ENCODE measurements at places on chromosomes 1 and 21.

- peak; percentile 47 for DNase-seq
Measured at GRCh38 chr21:36854391-36854790, 112.1 kb downstream of the HLCS start.

GRCh38 chr1:27451343-27451742 lies 38.6 kb downstream of the WASF2 start:
- no peak for DNase-seq

GRCh38 chr1:93995837-93996536 lies 86.8 kb upstream of the GCLM start:
- DNase-seq, result no peak

- DNase-seq, result no peak
Measured at GRCh38 chr1:203638950-203639349, 12.3 kb downstream of the ATP2B4 start.

- no peak for DNase-seq
Measured at GRCh38 chr1:22056043-22056442, 3.5 kb downstream of the CDC42 start.

GRCh38 chr1:180954005-180954800 lies 41.5 kb downstream of the KIAA1614 start:
- no peak for DNase-seq

DNA sequence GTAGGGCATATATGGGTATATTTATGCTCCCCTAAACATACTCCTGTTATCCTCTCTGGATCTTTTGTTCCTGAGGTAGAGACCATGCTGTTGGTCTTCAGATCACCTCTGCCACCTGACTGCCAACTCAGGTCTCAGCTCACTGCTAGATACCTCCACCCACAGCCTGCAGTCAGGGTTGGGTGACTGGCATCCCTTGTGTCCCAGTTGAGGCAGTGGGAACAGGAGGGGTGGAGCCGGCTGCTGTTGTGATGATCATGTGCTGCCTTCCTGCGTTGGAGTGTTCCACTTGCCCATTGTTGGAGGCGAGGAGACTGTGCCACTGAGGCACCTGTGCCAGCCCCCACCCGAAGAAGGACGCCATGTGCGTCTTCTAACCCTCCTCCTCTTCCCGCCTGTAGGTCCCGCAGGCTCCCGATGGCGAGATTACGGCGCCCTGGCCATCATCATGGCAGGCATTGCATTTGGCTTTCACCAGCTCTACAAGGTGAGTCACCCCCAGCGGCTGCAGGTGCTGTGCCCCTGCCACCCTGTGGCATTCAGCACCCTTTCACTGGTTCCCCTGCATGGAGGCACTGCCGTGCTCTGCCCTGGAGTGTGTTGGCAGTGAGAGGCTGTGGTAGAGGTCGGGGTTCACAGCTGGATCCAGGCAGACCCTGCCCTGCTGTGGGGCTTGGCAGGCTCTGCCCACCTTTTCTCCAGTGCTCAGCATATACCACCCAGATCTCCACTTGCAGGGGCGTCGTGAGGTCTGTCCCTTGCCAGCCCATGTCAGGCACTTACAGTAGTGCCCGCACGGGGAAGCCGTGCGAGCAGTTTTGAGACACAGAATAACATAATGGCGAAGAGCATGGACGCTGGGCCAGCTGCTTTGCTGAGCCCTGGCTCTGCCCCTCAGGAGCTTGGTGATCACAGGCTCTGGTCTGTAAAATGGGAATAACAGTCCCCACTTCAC lies 143.5 kb downstream of the PEX14 start:
- no peak for DNase-seq

DNA sequence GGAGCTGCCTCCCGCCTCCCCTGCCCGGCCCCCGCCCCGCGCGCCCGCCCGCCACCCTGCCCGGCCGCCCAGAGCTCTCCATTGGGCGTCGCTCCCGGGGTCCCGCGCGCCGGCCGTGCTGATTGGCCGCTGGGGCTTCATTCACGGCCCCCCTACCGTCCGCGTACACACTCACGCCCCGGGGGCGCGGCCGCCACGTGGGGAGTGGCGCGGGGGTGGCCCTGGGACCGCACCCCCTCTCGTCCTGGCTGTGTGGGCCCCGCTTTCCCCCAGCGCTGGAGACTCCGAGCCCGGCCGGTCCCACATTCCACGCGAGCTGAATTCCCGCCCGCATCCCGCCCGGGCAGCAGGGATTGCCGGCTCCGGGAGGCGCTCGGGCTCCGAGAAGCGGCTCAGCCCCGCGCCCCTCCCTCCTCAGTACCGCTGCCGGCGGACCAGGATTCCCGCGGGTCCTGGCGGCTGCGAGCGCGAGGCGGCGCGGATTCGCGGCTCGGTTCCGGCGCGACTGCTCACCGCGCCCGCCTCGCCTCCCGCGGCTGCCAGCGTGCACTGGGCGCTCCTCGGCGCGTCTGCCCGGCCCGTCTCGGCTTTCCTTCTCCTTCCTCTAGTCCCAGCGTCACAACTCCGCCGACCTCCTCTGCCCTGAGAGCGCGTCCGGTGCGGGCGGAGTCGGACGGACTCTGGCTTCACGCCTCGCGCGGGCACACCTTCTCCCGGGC lies 450 bp upstream of the POU3F1 start:
- peak; percentile 72 for DNase-seq

GRCh38 chr1:26627954-26628353 lies 67.9 kb upstream of the ARID1A start:
- no peak for DNase-seq

- no peak for DNase-seq
Measured at GRCh38 chr1:207926984-207927383, 16.1 kb upstream of the CD34 start.

DNA sequence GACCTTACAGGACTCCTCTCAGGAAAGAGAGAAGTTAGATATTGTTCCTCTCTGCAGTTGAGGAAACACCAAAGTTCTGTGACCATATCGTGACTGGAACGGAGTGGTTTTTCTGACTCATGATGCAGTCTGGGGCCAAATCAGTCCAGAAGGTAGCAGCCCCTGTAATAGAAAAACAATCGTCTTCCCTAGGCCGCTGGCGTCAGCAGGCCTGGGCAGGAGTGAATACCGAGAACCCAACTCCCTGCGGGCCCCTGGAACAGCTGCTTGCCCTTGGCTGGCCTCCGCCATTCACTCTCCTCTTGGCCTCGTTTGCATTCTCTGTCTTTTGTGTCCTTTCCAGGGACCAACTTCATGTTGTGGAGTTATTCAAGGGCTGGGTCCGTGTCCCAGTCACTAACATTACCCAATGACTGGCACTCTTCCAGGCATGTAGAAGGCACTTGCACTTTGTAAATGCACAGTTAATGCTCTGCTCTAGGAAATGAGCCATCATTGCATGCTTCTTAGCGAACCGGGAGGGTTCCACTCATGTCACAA lies 10.9 kb upstream of the CD101 start:
- no peak for DNase-seq

DNA sequence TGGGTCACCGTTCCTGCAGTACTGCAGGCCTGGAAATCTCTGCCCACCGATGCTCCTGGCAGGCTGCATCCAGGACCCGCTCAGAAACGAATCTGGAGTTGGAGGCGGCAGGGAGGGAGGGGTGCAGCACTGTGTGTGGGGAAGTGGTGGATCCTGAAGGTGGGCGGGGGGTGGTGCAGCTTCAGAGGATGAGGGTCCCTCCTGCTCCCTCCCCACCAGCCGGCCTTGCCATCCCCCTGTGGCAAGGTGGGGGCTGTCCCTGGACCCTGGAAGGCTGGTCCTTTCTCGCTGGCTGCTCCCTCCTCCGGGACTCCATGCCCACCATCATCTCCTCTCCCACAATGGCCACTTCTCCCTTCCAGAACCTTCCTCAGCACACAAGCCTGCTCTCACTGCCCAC lies 60.4 kb downstream of the B3GALT5 start:
- DNase-seq, result no peak

- no peak for DNase-seq
Measured at GRCh38 chr1:168288311-168289052, 7.8 kb downstream of the TBX19 start.

DNA sequence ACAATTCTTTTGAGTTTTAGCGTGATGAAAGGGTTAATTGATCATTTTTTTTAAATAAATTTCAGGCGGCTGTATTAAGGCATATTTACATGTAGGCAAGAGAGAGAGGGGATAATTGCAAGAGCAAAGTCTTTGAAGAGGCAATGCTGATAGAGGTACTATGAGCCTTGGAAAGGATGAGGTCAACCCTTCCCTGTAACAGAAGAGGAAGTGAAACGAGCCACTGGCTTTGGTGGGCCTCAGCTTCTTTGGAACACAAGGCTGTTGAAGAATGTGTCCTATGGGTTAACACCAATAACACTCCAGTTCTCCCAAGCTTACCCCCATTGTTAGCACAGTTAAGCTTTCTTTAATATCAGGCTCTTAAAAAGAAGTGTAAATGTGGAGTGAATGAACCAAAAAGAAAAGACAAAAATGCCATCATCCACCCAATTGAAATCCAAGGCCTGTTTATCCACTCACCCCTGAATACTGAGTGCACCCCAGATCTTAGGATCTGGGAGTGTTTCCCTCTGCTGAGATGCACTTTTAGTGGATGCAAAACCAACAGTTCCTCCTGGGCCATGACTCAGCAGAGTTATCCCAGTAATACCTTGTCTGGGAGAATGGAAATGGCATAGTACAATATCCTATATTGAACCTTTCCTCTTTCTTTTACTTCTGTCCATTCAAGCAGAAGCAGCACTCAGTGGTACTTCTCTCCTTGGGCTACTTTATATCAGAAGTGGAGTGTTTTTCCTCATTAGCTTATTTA lies 216.4 kb downstream of the SLC44A5 start:
- no peak for DNase-seq

DNA sequence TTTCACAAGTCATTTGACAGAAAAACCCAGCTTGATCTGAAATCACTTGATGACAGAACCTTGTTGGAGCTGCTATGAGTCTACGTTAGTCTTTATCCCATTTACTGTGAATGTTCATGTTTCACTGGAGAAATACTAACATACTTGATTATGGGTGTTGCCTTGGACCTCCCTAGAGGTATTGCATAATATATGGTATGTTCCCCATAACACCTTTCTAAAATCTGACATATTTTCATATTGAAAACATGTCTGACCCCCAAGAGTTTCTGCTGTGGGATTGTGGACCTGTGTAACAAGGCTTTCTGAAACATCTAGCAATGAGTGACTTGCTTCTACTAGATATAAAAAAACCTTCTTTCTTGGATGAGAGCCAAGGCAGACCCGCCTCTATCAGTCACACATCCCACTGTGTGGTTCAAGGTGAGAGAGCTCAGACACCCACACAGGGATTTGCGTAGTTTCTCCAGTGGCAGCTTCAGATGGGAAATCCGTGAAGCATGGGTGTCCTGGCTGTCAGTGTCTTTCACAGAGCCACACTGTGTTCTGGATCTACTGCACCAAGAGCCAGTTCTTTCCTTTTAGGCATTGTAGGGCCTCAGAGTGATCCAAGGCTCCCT lies 4.6 kb downstream of the NENF start:
- DNase-seq, result no peak

GRCh38 chr21:31136891-31137290 lies 98.6 kb upstream of the KRTAP19-8 start:
- DNase-seq, result no peak

GRCh38 chr1:38392861-38393260 lies 346.3 kb upstream of the POU3F1 start:
- no peak for DNase-seq

DNA sequence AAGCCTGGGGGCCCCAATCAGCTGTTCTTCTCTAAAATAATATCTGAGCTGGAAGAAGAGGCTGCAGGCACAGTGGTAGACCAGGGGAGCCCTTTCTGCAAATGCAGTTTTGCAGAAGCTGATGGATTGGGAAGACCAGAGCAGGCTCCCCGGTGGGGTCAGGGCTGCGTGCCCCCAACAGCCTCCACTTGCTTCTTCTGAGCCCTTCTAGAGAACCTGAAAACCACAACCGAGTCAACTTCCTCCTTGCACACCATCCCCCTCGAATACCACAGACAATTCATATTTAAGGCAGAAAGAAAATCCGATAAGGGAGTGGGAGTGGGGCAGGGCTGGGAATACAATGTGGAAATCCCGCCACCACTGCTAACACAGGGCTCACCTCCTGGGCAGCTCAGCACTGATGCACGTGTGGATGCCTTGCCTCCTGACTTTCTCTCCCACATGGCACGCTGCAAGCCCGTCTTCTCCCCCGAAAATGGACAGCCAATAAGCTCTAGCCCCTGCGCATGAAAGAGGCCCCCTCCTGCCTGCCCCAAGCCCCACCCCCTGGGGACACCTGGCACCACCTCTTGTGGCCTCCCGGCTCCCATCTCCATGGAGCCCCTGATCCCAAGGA lies 25.4 kb upstream of the ALDH4A1 start:
- no peak for DNase-seq

GRCh38 chr1:19504796-19505692 lies 19.7 kb upstream of the CAPZB start:
- no peak for DNase-seq

- no peak for DNase-seq
Measured at GRCh38 chr1:198607714-198608113, 31.1 kb upstream of the PTPRC start.

GRCh38 chr1:8847990-8848389 lies 30.5 kb downstream of the ENO1 start:
- no peak for DNase-seq

DNA sequence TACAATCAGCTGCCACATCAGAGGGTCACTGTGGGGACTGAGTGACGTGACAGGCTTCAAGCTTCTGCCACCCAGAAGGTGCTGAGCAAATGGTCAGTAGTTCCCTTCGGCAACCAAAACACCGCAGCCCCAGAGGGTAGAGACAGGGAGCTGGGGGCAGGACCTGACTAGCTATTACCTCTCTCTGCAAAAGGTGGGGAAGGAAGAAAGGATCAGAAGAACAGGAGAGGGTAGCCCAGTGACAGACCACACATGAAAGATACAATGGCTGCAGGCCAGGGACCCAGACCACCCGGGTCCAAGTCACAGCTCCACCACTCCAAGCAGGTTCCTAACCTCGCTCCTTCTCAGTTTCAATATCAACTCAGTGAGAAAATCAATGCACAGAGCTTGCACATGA lies 377.1 kb downstream of the NPHP4 start:
- no peak for DNase-seq

- peak; percentile 100 for DNase-seq
Measured at GRCh38 chr1:151790071-151790939, at the start of gene TDRKH. TDRKH (minus strand) TSS chr1:151790500; CDS start chr1:151783022, 7,478 bp downstream.

DNA sequence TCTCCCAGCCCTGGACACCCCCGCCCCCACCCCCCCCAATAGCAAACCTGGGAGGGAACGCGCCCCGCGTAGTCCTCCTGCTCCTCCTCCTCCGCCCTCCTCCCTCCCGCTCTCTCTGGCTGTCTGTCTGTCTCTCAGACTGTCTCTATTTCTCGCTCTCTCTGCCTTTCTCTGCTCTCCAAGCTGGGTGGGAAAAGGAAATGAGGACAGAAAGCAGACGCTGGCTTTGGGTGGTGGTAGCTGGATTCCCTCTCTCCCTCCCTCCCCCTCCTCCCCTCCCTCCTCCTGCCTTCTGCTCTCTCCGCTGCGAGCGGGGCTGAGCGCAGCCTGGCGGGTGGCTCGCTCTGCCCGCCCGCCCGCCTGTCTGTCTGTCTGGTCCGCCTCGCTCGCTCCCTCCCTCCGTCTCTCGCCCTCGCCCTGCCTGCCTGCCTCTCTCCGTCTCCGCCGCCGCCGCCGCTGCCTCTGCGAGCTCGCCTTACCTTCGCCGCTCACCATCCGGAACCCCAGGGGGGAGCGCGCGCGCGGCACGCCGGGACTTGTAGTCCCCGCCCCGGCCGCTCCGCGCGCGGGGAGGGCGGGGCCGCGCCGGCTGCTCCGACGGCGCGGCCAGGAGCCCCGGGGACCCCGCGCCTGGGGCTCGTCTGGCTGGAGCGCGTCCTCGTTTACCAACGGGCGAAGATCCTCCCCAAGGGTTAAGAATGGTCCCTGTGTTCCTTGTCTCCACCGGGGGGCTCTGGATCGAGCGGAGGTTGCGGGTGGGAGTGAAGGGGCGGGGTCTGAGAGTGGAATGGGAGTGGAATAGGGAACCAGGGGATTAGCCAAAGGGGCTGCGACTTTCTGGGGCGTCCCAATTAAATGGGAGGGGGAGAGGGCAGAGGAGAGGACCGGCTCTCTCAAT lies at the start of gene AHDC1:
Gene AHDC1 (minus strand): TSS at position 464 of the 898 bp plus-strand sequence. CDS start 52,029 bp downstream, outside the sequence.
- peak; percentile 78 for DNase-seq
